A549 (cell line): ENCODE measurements at places on chromosomes 7 and 10.

GRCh38 chr7:24894429-24895221 lies 85.4 kb downstream of the OSBPL3 start:
- DNase-seq = no peak

- DNase-seq = no peak
Measured at GRCh38 chr10:128922172-128922571, 544.9 kb upstream of the MGMT start.

DNA sequence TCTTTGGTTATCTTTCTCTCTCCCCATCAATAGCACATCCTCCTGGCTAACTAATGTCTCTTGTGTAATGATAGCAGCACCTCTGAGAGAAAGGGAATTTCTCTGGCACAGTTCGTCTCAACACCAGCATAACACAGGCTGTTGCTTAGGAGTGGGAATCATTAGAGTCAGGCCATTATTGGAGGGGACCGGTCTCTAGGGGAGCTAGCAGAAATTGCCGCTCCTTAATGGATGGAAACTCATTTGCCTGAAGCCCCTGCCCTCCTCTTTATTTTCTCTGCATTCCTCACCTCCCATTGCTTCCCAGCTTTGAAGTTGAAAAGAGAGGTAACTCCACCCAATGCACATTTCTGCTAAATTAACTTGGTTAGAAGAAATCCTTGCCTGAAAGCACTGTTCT lies 11.9 kb downstream of the LRRC4 start:
- no peak for DNase-seq

DNA sequence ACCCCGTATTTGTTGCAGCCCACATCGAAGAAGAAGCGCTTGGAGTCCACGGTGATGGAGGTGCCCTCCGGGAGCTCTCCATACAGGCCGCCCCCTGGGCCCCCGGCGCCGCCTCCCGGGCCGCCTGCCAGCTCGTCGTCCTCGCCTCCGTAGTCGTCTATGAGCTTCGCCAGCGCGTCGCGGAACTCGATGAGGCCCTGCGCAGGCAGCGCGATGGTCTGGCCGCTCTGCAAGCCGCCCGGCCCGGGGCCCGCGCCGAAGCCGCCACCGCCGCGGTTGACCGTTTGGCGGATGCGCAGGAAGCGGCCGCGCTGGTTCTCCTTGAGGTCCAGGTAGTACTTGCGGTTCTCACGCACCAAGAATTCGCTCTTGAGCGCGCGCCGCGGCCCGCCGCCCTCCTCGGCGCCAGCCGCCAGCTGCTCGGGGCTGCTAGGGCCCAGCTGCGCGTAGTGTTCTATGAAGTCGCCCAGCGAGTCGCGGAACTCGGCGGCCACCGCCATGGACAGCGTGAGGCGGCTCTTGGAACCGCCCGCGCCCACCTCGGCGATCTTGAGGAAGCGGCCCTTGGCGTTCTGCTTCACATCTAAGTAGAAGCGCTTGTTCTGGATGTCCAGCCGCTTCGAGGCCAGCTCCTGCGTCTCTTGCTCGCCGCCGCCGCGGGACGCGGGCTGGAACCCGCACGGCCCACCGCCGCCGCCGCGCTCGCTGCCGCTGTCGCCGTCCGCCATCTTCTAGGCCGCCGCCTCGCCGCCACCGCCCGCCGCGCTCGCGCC lies 523 bp downstream of the PURB start:
- no peak for DNase-seq

DNA sequence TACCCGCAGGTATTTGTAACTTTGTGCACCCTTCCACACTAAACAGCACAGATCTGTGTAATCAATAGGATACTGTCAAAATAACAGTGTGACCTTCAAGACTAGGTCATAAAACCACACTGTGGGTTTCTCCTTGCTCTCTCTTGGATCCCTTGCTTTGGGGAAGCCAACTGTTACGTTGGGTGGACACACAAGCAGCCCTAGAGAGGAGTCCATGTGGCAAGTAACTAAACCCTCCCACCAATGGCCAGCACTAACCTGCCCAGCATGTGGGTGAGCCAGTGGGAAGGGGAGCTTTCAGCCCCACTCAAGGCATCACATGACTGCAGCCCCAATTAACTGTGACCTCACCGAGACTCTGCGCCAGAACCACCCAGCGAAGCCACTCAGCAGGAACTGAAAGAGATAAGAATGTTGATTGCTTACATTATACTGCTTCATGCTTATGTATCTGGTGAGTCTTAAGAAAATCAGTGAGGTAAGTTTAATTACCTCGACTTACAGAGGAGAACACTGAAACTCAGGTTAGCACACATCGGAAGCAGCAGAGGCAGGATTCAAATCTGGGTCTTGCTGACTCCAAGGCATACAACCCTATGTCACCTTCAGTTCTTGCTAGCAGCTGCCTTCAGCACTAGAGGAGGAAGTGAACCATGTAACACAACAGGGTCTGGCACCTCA lies 9.4 kb upstream of the ZC3HAV1 start:
- no peak for DNase-seq

GRCh38 chr10:80465839-80466590 lies 11.9 kb downstream of the TSPAN14 start:
- no peak for DNase-seq

DNA sequence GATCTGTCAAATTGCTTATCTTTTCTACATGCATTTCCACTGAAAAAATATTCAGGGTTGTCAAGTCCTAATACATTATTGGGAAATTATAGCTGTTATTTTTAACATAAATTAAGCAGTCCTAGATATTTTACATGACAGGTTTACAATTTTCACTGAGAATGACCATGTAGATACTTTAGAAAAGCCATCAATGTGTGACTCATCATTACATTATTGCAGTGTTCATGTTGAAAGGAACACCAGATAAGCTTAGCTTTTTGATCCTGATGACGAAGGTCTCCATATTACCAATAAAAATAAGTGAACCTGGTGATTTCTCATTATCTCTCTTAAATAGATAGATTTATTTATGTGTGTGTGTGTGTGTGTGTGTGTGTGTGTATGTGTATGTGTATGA lies 529.5 kb upstream of the PCDH15 start:
- no peak for DNase-seq
